ENCODE measurements at places on chromosomes 1 and 21.

DNA sequence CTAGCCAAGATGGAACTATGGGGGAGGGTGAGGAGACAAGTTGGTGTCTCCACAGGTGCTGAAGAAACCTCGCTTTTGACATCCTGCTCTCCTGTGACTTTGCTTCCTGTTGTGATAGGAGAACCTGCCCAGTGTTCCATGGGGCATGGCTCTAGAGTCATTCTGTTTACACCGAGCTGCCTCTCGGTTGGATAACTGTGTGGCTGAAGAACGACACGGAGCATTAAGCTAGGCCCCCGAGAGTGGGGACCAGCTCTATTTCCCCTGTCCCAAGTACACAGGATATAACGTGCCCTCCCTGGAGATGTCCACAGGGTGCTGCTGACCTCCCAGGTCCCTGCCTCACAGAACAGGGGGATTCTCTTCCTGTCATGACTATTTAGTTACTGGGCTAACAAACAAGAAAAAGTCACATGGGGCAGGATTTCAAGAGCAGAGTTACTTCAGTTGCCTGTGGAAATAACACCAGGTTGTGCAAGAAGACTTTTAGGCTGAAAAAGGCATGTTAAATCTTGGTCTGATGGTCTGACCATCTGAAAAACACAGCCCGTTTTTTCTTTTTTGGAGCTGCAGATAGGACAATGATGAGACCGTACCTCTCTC lies 29.4 kb upstream of the PPP2R5A start:
- DNase-seq = no peak

GRCh38 chr1:234369784-234370183 lies 3.5 kb upstream of the COA6 start:
- no peak for DNase-seq

DNA sequence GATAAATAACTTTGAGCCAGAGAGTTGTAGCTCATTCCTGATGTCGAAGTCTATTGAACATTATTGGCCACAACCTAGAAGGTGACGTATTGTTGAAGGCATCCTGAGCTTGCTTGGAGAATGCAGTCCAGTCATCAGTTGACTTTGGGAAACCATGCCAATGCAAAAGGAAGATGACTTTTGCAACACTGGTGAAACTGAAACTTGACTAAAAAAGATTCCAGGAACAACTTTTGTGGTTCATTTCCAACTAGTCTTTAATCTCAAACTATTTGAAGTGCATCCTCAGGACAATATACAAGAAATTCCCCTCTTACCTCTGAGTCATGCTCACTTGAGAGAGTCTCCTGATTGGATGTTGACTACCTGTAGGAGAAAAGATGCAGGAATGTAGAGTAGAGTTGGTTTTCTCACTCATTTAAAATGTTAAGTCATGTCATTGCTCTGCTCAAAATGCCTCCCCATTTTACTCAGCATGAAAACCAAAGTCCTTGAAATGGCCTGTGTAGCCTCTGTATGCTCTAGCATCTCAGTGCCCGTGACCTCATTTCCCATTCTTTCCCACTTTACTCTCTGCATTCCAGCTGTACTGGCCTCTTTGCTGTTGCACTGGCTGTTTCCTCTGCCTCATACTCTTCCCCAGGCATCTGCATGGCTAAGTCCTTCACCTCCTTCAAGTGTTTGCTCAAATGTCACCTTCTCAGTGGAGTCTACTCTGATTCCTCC lies 24.4 kb upstream of the LEPR start:
- no peak for DNase-seq

GRCh38 chr1:222047366-222047765 lies 305.5 kb upstream of the DUSP10 start:
- DNase-seq = no peak

DNA sequence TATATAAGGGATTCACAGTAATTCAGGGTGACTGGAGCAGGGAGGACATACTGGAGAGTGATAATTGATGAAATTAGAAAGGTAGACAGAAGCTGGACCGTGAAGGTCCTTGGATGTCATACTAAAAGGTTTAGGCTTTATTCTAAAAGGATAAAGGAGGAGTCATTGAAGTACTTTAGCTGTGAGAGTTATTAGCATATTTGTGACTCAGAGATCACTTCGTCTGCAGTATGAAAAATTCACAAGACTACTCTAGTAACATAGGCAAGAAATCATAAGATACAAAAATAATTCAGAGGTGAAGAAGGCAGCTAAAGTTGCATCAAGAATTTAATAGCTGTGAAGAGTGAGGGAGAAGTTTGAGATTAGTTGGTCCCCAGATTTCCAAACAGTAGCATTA lies 26.3 kb downstream of the KCNA3 start:
- DNase-seq = no peak

DNA sequence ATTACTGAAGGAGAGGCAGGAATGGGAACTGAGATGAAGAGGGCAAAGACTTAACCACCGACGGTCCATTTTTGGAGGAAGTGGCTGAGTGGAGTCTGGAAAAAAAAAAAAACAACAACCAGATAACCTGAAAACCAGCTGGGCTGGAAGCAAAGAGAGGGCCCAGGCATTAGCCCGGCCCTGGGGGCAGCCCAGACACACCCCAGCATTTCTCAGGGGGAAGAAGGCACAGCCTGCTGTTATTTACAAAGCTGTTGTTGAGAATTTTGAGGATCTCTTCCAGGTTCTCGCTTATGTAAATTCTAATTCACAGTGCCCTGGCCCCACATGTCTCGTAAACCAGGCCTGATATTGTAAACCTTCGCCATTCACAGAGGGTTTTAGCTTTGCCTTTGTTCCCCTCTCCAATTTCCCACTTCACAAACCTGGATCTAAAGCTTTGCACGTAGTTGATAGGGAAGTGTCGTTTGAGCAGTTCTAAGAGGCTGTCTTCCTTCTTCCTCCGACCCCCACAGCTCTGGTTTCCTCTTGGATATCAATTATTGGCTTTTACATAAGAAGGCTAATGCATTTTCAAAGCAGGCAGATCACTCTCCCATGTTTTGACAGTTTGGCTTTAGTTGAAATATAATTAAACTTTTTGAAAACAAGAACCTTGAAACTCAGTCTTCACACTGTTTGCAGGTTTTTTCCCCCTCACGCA lies 161.8 kb upstream of the IRF2BP2 start:
- no peak for DNase-seq

GRCh38 chr1:65378247-65378946 lies 42.1 kb upstream of the LEPR start:
- DNase-seq = no peak

- no peak for DNase-seq
Observed at GRCh38 chr1:246788895-246789338, 64.7 kb downstream of the SCCPDH start.

DNA sequence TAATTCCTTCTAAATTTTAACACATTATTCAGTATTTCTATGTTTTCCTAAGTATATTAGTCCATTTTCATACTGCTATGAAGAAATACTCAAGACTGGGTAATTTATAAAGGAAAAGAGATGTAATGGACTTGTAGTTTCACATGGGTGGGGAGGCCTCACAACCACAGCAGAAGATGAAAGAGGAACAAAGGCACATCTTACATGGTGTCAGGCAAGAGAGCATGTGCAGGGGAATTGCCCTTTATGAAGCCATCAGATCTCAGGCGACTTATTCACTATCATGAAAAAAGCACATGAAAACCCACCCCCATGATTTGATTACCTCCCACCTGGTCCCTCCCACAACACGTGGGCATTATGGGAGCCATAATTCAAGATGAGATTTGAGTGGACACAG lies 15.6 kb downstream of the GBP5 start:
- no peak for DNase-seq

GRCh38 chr1:24951810-24952412 lies 21.8 kb upstream of the RUNX3 start:
- no peak for DNase-seq

GRCh38 chr1:93692451-93692861 lies 10.8 kb upstream of the BCAR3 start:
- no peak for DNase-seq

- DNase-seq = no peak
Observed at GRCh38 chr1:240803151-240803550, 191.2 kb upstream of the GREM2 start.

- DNase-seq = no peak
Observed at GRCh38 chr21:23452384-23453083, 2154.7 kb downstream of the MRPL39 start.

DNA sequence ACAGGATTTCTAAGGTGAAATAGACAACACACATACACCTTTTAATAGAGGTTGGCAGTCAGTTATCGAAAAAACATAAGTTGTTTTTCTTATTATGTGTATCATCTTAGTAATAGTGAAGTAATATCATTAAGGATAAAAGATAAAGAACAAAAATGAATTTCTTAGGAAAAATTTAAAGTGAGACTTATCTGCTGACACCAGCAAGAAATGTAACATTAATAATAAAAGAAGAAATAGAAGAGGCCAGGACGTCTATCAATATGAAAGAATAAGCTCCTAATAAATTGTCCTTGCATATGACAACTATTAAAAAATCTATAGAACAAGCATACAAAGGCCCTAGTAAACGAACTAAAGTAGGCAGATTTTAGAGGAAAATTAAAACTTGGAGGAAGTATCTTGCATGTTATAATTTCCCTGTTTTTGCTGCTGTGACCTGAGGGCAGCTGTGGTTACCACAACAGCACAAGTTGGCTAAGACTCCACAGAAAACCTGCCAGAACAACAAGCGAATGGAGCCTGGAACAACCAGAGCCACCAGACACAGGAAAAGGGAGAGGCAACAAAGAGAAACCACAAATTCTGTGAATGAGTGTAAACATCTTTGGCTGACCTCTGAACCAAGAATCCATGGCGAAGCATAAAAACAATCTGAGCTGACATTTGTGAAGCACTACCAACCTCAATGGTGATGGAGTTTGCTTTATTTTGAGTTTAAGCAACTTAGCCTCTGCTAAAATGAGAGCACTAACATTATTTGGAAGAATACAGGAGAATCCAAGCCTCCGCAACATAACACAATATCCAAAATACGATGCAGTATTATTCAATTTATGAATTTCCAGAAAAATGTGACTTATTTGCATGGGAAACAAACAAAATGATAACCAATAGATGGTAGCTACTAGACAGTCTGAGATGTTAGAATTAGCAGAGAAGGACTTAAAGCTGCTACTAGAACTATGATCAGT lies 207.5 kb downstream of the KCNT2 start:
- DNase-seq = peak; percentile 78

DNA sequence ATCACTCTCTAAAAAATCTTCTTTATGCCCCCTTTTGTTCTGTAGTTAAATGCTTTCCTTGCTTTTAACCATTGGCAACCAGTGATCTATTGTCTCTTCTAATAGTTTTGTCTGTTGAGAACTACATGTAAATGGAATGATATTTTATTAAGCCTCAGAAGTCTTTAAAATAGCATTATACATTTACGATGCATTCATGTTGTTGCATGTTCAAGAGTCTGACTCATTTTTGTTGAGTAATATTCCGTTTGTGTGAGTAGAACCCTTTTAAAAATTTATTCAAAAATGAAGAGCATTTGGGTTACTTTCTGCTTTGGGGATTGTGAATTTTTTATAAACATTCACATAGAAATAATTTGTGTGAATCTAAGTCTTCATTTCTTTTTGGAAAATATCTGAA lies 1352.9 kb downstream of the NCAM2 start:
- DNase-seq = no peak

DNA sequence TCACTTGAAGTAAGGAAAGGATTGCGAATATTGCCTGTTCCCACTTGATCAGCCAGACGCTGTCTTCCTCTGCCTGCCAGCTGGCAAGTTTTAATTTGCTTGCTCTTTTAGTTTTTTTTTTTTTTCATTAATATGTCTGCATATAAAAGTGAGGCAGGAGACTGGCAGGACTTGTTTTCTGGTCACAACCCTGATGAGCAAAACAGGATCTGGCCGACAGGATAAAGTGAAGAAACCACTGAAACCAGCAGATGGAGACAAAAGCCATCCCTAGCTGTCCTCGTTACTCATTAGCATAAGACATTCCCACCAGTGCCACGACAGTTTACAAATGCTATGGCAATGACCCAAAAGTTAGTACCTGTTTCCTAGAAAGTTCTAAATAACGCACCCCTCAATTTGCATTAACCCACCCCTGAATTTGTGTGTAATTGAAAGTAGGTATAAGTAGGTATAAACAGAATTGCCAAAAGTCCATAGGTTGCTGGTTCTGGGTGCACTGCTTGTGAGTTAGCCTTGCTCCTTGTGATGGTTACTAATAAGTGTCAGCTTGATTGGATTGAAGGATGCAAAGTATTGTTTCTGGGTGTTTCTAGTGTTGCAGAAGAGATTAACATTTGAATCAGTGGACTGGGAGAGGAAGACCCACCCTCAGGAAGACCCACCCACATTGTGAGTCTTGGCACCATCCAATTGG lies 60.8 kb downstream of the ZNF684 start:
- DNase-seq = peak; percentile 75

DNA sequence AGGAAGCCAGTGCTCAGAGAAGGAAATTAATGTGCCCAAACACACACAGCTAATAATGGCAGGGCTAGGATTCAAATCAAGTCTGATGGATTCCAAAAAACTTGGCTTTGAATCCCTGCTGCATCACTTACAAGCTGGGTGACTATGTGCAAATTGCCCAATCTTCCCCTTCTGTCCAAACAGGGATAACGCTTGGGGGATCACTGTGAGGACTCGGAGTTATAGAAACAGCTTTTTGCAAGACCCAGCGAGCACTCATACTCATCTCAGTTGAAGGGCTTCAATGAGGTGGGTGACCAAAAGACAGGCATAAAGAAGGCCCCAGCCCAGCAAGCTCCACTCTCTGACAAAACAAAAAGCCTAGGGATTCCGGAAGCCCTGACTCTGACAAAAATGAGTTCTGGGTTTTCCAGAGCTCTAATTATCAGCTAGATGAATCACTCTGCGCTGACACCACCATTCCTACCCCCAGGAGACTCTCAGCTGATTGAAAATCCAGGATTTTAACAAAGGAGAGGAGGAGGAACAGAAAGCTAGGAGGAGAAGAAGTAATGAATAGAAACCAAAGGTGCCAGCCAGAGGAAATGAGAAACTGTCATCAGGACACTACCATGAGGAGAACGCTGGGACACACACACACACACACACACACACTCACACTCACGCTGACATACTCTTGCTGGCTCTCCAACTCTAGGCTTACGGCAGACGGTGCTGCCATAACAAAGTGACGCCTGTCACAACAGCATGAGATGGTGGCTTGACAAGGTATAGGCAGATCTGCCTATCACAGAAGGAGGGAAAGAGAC lies 1.6 kb upstream of the STK40 start:
- no peak for DNase-seq

DNA sequence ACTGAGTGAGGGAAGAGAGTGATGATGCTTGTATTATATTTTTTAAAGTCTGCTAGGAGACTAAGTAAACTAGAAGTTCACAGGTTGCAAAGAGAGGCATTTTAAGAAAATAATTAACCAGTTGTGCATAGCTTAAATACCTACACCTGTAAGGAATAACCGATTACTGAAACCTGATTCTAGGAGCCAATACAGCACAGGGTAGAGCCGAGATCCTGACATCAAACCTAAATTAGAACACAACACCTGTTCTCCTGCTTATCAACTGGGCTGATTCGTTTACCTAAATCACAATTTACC lies 54.8 kb downstream of the EPRS1 start:
- no peak for DNase-seq

DNA sequence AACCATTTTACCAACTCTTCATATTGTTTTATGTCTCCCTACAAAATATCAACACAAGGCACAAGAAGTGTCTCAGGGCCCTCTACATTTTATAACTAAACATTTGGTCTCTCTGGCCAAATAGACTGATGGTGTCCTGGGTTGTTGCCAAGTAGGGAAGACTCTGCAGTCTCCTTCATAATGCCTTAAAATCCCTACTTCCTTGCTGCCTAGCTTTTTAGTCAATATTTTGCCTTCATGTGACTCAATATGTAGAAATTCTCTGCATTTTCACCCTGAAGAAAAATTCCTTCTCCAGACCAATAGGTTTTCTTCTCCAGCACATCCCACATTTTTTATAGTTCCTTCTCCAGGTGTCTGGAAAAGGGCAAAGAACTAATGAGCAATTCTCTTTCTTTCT lies 72.6 kb upstream of the IPO9 start:
- DNase-seq = no peak

Measured in breast epithelium (tissue), 4 donors.